ENCODE measurements at places on chromosomes 12 and 14.

DNA sequence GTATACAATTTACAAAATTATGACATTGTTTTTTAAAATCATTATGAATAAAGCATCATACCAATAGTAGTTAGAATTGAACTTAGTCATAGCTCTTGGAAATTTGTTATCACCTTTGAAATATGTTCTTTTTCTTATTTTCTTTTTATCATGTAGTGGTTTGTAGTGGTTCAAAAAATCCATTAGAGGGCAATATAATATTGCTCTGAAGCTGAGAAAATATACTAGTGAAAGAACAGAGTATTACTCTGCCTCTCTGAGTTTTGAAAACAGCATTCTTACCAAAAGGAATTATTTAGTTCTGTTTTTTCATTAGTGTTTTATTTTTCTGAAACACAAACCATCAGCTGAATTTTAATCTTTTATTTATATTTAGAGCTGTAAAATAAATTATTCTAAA lies 76.2 kb downstream of the PDZRN4 start:
- no peak for DNase-seq

DNA sequence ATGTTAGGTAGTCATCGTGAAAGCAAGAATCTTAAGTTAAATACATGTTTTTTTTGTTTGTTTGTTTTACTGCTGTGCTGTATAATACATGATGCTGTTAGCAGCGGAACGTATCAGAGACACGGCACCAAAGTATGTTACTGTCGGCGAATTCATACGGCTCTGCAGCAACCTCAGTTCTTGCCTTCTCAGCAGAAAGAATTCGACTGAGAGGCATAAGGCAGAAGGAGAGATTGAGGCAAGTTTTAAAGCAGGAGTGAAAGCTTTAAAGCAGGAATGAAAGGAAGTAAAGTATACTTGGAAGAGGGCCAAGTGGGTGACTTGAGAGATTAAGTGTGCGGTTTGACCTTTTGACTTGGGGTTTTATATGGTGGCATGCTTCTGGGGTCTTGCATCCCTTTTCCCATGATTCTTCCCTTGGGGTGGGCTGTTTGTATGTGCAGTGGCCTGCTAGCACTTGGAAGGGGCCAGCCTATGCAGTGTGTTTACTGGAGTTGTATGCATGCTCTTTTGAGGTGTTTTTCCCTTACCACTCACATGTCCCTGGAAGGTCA lies 23.7 kb downstream of the LEMD3 start:
- DNase-seq = no peak

GRCh38 chr12:29103539-29103974 lies 45.5 kb upstream of the FAR2 start:
- DNase-seq = peak; percentile 20

- no peak for DNase-seq
These were observed 10.2 kb downstream of the PLEKHA5 start for GRCh38 chr12:19139615-19140194.

- no peak for DNase-seq
These were observed 203.2 kb upstream of the SSTR1 start for GRCh38 chr14:38004610-38004879.

DNA sequence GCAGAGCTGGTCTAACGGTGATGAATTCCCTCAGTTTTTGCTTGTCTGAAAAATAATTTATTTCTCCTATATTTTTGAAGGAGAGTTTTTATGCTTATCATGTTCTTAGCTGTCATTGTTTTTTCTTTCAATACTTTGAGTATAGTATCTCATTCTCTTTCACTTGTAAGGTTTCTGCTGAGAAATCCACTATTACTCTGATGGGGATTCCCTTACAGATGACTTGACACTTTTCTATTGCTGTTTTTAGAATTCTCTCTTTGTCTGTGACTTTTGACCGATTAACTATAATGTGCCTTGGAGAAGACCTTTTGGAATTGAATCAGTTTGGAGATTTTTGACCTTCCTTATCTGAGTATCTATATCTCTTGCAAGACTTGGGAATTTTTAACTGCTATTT lies 139.6 kb downstream of the PRKD1 start:
- no peak for DNase-seq

GRCh38 chr12:120890963-120891362 lies 13.2 kb downstream of the SPPL3 start:
- DNase-seq = no peak

DNA sequence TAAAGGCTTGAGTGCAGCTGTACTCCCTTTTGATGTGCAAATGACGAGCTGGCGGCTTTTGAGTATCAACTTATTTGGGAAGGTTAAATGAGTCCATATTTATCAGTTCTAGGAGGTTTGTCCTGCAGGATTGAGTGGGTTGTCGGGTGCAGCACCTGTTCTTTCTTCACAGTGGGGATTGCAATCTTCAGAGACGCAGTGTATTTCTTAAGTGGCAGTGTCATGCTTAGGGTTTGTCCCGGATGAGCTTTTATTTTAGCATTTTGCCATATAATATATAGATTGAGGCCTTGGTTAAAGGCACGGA lies 1.2 kb downstream of the FUT8 start:
- no peak for DNase-seq

DNA sequence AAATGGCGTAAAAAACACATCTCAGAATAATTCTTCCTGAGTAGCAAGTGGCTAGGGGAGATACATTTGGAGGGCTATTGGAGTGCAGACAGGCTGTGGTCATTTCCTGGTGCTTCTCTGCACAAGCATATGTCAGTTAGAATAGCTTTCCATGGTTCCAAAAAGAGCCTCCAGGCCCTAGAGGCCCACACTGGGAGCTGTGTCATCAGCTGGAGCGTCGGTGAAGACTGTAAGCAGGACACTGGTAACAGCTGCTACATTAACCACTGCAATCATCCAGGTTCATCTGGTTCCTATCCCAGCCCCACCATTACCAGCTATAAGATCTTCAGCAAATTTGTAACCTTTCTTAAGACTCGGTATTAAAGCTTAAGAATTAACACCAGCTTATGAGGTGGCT lies 31.7 kb upstream of the APPL2 start:
- no peak for DNase-seq

- no peak for DNase-seq
These were observed 196.1 kb upstream of the ABCD2 start for GRCh38 chr12:39815746-39816145.

- no peak for DNase-seq
These were observed 35.6 kb upstream of the ANKS1B start for GRCh38 chr12:100020370-100020769.

DNA sequence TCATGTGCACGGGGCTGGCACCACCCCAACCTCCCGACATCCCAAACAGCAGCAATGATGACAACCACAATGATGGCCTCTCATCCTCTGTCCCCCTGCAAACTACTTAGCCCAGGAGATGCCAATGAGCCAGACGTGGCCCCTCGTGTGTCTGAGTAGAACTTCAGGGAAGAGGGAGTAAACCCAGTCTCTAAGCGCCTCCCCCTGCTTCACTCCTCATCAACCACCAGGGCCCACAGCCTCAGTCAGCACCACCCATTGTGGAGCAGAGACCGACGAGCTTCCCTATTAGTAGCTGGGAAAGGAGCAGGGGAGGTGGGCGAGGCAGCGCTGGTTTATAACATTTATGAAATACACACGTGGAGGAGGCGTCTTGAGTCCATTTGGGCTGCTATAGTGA lies 182.7 kb upstream of the SFSWAP start:
- DNase-seq = no peak

GRCh38 chr14:69673104-69673503 lies 61.7 kb downstream of the SUSD6 start:
- no peak for DNase-seq

GRCh38 chr12:115213538-115214016 lies 529.6 kb upstream of the TBX3 start:
- no peak for DNase-seq

DNA sequence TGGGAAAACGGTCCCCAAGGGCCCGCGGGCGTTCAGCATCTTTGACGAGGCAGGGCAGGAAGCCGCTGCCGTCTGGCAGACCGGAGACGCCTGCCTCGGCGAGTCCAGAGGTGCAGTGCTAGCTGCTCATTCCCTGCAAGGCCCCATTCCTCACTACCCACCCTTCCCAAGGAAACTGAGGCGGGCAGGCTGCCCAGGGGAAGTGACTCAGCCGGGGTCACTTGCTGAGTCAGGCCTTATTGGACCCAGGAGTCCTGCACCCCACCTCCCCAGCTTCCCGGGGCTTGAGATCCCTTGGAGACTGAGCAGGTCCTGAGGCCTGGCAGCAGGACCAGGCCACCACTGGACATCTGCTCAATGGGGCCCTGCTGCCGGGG lies 3.7 kb downstream of the SH2B3 start:
- DNase-seq = no peak

DNA sequence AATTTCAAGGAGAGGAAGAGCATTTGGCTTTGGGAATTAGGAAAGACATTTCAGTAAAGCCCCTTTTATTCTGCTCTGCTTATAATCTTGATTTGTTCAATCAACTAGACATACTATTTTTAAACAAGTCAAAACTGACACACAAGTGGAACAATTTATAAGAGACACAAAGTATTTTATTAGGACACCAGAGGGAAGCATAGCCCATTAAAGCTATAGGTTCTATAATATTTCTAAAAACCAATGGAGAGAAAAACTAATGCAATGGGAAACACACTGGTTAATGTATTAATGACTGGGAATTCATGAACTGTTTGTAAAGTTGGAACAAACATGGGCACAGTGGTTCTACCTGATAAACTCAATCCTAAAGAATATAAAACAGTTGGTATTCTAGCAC lies 15.3 kb upstream of the CERS5 start:
- no peak for DNase-seq

- DNase-seq = no peak
These were observed 21.3 kb upstream of the COX16 start for GRCh38 chr14:70380824-70381223.

DNA sequence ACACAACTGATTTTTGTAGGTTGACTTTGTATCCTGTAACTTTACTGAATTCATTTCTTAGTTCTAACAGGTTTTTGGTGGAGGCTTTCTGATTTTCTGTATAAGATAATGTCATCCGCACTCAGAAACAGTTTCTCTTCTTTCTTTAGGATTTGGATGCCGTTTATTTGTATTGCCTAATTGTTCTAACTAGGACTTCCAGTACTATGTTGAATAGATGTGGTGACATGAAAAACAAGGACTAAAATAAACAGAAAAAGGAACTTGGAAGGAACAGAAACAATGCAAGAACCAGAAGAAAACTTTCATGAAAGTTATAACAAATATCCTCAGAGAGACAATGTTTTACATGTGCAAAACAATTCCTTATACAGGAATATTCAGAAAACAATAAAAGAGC lies 100.3 kb downstream of the GTF2A1 start:
- no peak for DNase-seq

GRCh38 chr14:82003426-82003825 lies 469.8 kb upstream of the SEL1L start:
- DNase-seq = no peak

Data from stimulated activated naive CD8-positive, alpha-beta T cell treated with anti-CD3 and anti-CD28 coated beads, Interleukin-15, Interleukin-2, amounts not matched to agents 100 U/mL and 50 U/mL, for 24 hours (primary cell).